Ovary (tissue), 10 donors: ENCODE measurements at places on chromosomes 16 and 17. TPM values are rescaled to one million over a fixed set of nuclear protein-coding genes. Genes with fewer than 3 reads are reported as not detected.

- no peak for DNase-seq
Observed at GRCh38 chr17:45841883-45842525, 2.7 kb upstream of the SPPL2C start.

NDEL1 gene
- 86.5 TPM for total RNA-seq

GRCh38 chr16:12538667-12539091 is 265.0 kb downstream of the CPPED1 start:
- no peak for DNase-seq

- DNase-seq: no peak
Observed at GRCh38 chr17:45666641-45667040, 117.5 kb upstream of the CRHR1 start.

SCN4A gene
- total RNA-seq: 0.27 TPM

DNA sequence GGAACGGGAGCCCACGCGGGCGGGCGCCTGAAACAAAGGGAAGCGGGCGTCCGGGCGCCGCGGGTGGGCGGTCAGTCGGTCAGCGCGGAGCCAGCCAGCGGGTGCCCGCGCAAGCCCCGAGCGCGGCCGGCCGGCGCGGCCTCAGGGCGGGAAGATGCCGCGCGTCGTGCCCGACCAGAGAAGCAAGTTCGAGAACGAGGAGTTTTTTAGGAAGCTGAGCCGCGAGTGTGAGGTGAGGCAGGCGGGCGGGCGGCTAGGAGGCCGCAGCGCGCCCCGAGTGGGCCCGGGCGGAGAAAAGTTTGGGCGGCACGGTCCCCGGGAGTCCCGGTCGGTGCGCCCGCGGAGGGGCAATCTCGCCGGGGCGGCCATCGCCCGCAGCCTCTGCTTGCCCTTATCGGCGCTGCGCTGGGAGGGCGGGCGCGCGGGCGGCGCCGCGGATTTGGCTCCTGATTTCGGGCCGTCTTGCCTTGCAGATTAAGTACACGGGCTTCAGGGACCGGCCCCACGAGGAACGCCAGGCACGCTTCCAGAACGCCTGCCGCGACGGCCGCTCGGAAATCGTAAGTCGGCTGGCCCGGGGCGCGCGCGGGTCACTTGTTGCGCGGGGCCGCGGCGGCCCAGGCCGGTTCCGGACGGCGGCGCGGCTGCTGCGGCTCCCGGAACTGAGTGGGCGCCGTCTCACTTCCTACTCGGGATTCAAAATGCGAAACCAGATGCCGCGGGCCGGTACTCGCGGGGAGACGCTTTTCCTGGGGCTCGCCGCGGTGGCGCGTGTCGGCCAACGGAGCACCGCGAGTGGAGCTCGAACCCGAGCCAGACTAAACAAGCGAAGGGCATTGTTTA is 526 bp downstream of the CBFB start:
- DNase-seq: peak; percentile 81

TBC1D3G gene
- not detected for total RNA-seq

PPP1R27 gene
- not detected for total RNA-seq

CD300LG gene
- 1.2 TPM for total RNA-seq

DNA sequence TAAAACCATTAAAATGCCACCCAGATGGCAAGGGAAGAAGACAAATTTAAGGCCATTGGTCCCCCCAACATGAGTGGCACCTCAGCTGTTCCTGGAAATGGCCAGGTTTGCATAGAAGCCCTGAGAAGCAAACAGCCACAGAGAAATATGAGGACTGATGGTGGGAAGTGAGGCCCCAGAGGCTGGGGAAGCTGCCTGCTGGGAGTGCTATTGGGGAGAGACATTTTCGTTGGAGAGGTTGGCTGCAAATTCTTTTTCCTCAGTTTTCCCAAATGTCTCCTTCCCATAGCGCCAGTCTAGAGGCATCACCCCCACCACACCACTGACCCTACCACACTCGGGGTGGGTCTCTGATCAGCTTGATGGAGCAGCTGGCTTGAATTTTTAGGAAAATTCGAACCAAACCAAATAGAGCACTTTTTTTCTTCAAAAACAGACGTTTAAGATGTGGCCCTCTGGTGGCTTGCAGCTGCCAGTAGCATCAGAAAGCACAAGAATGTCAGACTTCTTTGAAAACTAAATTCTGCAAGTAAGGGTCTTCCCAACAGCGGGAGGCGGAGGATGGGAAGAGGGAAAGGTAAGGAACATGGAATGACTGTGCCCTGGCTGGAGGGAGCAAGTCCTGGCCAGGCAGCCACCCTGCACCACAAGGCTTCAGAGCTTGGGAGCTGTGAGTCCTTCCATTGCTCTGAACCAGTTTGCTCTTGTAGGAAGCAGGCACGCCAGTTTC is 13.2 kb upstream of the SLC12A3 start:
- peak; percentile 35 for DNase-seq

DNA sequence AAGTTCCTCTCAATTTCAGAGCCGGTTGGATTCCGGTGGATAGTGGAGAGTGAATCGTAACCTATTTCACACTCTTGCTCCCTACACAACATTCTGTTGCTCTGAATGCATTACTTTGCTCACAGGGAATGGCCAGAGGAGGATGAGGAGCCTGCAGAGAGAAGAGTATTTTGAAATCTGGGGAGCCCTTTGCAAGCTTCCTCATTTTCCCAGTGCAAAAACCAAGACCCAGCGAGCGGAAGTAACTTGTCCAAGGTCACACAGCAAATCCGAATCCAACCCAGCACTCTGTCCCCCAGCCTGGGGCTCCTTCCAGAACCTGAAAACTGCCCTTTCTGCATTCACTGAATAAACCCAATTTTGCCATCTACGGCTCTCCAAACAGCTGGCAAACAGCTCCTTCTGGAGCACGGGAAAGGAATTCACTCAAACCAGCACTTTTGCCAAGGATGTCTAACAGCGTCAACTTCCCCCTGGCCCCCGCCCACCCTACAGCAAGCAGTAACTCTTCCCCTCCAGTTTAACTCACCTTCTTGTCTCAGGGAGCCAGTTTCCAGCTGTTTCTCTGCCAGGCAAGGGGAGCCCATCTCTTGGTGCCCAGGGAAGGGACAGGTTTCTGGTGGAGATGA is 557 bp downstream of the KCNG4 start:
- DNase-seq: no peak

DNA sequence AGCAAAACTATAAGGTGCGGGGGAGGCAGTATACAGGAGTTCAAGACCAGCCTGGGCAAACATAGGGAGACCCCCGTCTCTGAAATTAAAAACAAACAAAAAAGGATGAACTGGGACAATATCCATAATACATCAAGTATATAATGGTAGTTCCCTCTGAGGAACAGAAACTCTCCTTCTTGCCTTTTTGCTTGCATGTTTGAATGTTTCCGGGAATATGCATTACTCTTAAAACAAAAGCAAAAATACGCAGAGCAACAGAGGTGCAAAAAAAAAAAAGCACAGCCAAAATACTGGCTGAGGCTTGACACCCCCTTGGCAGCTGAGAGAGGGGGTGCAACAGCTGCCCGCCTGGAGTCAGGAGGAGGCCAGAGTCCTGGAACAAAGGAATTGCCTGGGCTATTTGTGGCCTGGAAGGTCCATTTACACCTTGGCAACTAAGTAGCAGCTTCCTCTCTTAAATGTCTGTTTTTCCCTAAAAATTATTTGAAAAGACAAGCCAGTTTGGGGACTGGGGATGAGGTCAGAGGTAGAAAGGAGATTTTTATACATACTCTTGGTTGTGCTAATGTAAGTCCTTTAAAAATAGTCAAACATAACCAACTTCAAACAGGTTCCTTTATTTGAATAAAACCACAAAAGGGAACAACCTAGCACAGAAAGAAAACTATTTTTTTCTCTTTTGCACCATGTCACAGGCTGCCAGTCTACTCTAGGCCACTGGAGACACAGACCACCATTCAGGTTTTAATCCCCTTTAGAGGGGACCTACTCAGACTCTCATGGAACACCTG is 19.5 kb downstream of the USP7 start:
- DNase-seq: no peak

GRCh38 chr16:49858200-49859124 is 2.5 kb upstream of the ZNF423 start:
- DNase-seq: peak; percentile 78

DNA sequence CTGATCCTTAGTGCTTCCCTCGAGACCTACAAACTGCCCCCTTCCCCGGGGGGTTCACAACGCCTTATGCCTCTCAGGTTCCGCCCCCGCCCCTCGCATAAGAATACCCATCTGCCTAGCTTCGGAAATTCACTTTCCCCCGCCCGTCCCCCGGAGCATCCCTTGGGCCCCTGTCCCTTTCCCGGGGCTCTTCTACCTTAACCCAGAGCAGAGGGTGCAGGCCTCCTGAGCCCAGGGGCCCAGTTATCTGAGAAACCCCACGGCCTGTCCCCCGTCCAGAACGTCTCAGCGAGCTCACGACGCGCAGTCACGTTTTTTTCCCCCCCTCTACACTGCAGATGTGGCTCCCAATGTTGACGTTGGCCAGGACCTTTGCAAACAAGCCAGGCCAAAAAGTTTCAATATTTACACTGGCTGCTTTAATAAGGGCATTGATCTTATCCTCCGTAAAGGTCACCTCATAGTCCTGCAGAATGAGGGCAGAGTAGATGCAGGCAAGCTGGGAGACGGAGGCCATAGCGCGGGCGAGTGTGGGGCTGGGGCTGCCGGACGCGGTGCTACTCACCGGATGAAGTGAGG is 1.4 kb upstream of the NBR1 start:
- peak; percentile 39 for DNase-seq

- no peak for DNase-seq
Observed at GRCh38 chr17:4527566-4528125, 27.5 kb downstream of the MYBBP1A start.
